ENCODE measurements at places on chromosomes 12 and 14. TPM values are rescaled to one million over a fixed set of nuclear protein-coding genes. Genes with fewer than 3 reads are reported as not detected.

DNA sequence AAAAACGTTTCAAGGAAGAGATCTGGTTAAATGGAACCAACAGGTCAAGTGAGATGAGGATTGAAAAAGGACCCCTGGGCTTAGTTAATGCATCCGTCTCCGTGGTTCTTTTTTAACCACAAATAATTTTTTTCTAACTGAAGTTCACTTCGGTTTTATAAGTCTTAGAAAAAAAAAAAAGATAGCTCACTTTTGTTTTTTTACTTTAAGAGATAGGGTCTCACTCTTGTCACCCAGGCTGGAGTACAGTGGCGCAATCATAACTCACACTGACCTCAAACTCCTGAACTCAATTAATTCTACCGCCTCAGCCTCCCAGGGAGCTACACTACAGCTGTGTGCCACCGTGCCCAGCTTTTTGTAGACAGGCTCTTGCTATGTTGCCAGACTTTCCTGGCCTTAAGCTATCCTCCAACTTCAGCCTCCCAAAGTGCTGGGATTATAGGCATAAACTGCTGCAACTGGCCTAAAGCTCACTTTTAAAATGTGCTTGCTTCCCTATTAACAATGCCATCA lies 11.8 kb downstream of the HNRNPC start:
- DNase-seq = no peak

DNA sequence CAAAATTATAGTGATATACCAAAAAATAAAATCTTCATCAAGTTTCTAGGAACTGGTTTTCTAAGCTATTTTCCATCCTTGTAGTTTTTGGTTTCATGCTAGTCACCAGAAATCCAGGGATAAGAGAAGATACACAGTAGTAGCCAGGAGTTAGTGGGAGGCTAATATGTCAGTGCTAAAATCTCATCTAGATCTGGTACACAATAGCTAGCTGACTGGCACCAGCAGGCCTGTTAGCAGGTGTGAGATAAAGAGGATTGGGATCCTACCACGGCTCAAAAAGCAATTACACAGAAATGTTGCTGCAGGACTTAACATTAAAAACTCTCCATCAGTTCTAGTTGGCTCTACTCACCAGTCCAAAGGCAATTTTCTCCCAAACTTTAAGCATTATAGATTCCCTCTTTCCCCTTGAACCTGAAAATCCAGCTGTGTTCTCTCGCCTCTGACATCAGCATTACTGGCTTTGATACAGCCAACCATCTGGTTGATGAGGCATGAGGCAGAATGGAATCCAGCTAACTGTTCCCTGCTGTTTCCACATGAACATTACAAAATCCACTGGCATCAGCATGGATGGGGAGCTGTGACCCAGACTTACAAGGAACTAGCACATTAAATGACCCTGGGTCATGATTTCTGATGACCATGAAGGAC lies 41.8 kb upstream of the CCDC196 start:
- DNase-seq = no peak

Gene TBC1D30
- 0.81 TPM for total RNA-seq

Gene TAS2R42
- total RNA-seq = not detected

Gene HOXC9
- not detected for total RNA-seq

Gene SPX
- total RNA-seq = 0.13 TPM
